H1 (cell line): ENCODE measurements at places on chromosomes 3 and 15. TPM values are rescaled to one million over a fixed set of nuclear protein-coding genes. Genes with fewer than 3 reads are reported as not detected.

DNA sequence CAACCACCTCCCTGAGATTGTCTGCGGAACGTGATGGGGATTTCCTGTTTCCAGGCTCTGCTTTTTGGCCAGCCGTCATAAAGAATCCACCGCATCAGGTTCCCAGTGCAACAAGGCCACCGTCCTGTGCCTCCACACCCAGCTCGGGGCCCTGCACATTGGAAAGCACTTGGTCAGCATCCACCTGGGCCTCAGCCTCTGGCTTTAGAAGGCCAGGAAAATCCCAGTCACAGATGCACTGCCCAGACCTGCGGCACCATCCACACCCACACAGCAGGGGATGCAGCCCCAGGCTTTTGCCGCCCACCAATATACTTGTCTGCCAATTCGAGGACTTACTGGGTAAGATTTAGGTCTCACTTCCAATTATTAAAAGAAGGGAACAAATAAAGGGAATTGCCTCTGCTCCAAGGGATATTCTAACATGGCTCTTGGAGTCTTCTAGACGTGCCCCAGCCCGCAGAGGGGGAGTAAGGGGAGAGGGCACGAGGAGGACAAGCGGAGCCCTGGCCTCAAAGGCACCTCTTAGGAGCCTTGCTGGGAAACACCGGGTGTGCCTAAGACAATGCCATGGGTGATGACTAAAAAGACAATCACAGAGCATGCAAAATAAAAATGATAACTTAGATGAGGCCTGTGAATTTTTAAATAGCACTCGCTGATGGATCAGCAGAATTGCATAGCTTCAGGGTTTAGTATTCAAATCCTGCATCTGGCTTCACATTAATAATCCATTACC lies 169.2 kb downstream of the FOXP1 start:
- no peaks in the 10 kb centered on the region for H3K4me1 ChIP-seq
- no peak for DNase-seq
- no peaks in the 10 kb centered on the region; the same call in 1 of the 2 replicates for H3K36me3 ChIP-seq
- no peaks in the 10 kb centered on the region for H3K27me3 ChIP-seq

- no peak overlapping the region for H3K4me3 ChIP-seq
- peaks cover 2% of the 10 kb centered on the region for H3K4me1 ChIP-seq
These were observed 24.8 kb upstream of the ATP13A5 start for GRCh38 chr3:193403307-193403706.

DNA sequence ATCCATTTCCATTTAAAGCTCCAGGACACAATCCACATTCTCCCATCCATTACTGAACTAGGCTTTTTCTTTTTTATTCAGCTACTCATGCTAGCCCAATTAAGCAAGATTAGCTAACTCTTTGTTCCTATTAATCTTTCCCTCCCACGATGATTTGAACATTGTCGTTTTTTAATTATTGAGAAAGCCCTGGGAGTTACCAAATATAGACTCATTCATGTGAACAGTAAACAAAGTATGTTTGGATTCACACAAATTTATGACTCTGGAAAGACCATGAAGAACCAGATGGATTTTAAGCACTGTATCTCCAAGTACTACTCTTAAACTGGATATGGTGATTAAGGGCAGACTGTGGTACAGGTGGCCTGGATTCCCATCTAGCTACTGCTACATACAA lies 82.2 kb downstream of the STRIT1 start:
- no peaks in the 10 kb centered on the region for H3K27me3 ChIP-seq
- DNase-seq: no peak
- H3K4me1 ChIP-seq: no peaks in the 10 kb centered on the region
- no peak overlapping the region for H3K27ac ChIP-seq

- H3K4me3 ChIP-seq: no peak overlapping the region
- H3K27ac ChIP-seq: no peak overlapping the region
- no peak for DNase-seq
- H3K4me1 ChIP-seq: peaks cover 25% of the 10 kb centered on the region
- H3K27me3 ChIP-seq: no peaks in the 10 kb centered on the region
These were observed 59.1 kb downstream of the IQSEC1 start for GRCh38 chr3:13013994-13014754.

- H3K27ac ChIP-seq: peak overlapping the region; percentile 16; the same call in 1 of the 2 replicates
- H3K36me3 ChIP-seq: peaks cover 18% of the 10 kb centered on the region
- peak overlapping the region; percentile 79 for H3K4me3 ChIP-seq
- DNase-seq: no peak
- peaks cover 21% of the 10 kb centered on the region for H3K4me1 ChIP-seq
- H3K27me3 ChIP-seq: no peaks in the 10 kb centered on the region
These were observed 631 bp upstream of the MFGE8 start for GRCh38 chr15:88913850-88914169.

- H3K27me3 ChIP-seq: no peaks in the 10 kb centered on the region
- no peaks in the 10 kb centered on the region for H3K36me3 ChIP-seq
- no peak for DNase-seq
These were observed 29.3 kb upstream of the INSYN1 start for GRCh38 chr15:73782344-73782959.

OR5H1 gene
- not detected in 2 replicates for polyA plus RNA-seq

CACNA2D3 gene
- polyA plus RNA-seq: 0.78 and 1.5 TPM in 2 replicates
